Endothelial cell (in vitro differentiated cells): ENCODE measurements at places on chromosomes 2 and 18.

GRCh38 chr2:154952346-154952980, 254.0 kb downstream of the KCNJ3 start:
- DNase-seq, result no peak

DNA sequence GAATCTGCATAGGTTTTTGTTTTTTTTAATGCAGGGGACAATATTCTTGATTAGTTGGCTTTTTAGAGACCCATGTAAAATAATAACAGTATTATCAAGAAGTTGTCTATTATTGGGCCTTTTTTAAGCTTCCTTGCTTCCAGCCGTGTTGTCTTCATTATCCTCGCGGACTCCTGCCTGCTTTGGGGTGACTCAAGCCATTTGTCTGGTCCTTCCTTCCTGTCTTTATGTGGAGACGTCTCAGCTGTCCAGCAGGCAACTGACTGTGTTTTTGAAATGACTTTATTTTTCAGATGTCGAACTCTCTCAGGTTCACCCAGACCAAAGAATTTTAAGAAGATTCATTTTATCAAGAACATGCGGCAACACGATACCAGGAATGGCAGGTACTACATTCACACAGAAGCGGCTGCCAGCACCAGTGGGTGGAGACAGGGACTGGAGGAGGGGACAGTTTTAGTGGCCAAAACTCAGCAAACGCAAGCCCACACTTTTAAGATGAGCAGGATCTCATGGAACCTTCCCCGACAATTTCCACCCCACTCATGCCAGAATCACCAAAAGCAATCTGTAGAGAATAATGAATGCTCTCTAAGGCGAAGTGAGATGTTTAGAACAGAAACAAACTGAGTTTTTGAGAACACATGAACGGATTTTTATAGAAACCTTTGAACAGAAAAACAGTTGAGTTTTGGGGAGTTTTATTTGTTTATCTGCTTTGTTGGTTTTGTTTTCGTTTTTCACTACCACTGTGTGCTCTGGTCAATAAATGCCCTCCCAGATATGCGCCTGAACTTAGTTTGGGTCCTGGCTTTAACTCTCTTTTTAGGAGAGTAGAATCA, 59.1 kb downstream of the CABLES1 start:
- no peak for DNase-seq

- DNase-seq, result peak; percentile 66
Observed at GRCh38 chr2:60552078-60552850, 1.2 kb downstream of the BCL11A start.

- DNase-seq, result no peak
Observed at GRCh38 chr2:178241844-178242551, 47.7 kb downstream of the OSBPL6 start.

DNA sequence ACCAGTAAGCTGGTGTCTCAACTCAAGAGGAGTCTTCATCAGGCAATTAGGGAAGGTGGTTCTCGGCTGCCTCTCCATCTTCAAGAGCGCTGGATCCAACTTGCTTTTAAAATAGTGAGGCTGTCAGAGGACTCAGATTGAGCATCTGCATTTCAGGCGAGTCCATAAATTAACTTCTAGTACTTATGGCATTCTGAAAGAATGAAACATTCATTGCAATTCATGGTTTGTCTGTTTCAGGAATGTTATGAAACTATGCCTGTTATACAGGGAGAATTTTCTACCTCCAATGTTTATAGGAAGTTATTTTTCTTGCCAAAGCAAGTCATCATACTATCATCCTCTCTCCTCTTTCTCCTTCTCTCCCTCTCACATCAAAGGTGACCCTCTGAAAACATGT, 883.2 kb downstream of the SLC4A3 start:
- DNase-seq, result no peak
